ENCODE measurements at places on chromosomes 3 and 15.

GRCh38 chr3:16739541-16740105 is 134.4 kb upstream of the DAZL start:
- DNase-seq = no peak

DNA sequence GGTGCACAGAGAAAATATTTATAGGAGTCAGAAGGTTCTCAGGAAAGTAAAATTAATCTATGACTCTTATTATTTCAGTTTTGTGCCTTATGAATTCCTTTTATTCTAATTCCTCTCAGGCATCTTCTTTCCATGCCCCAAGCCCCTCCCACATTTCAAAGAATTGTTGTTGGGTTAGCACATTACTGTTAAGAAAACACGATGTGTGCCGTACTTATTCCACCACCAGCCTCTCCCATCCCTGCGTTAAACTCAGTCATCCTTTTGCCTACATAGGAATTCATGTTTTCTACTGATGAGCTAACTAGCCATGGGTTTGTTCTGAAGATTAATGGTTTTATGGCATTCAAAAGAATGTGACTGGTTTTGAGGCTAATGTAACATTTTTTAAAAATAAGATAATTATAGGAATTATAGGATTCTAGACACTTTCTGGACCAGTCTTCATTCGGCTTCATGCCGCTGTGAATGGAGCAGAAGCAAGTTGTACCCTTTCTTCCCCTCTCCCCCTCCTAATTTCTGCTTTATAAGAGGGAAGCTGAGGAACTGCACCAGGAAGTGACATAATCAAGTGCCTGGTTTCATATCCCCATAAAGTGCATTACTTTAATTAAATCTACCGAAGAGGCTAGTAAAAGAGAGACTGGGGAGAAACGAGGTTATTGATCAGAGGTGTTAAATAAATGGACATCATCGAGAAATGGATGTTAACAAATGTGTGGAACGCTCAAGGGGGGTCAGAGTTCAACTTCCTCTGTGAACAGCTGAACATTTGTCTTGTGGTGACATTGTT is 12.3 kb upstream of the MB21D2 start:
- DNase-seq = no peak

DNA sequence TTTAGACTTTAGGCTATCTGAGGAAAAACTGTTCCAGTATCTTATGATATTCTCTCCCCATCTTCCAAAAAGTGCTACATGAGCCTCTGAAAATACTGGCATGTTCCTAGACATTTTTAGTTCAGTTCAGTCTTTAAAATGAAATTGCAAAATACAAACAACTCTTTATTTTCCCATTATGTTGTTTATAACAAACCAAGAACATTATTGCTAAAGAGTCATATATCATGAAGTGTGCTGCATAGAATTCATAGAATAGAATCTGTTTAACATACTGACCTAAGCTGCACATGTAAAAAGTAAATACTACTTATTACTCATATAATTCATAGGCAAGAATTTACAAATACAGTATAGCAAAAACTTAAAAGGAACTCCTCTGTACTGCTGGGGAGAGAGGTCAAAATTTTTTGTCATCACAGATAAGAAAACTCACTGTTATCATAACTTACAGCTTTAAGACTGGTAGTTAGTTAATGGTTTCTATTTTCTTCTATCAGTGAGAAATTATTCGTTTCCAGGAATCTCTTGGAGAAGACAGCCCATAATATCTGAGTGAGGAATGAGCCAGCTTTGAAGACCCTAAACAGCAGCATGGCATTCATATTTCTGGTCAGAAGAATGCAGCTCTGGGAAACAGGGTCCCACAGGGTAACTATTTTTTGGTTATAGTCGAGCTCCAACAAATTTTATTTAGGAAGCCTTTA is 32.2 kb downstream of the FILIP1L start:
- DNase-seq = no peak

GRCh38 chr3:27368831-27369607 is at the start of gene NEK10:
NEK10 (minus strand) TSS chr3:27369383; CDS start chr3:27352882, 16,501 bp downstream.
- peak; percentile 82 for DNase-seq

DNA sequence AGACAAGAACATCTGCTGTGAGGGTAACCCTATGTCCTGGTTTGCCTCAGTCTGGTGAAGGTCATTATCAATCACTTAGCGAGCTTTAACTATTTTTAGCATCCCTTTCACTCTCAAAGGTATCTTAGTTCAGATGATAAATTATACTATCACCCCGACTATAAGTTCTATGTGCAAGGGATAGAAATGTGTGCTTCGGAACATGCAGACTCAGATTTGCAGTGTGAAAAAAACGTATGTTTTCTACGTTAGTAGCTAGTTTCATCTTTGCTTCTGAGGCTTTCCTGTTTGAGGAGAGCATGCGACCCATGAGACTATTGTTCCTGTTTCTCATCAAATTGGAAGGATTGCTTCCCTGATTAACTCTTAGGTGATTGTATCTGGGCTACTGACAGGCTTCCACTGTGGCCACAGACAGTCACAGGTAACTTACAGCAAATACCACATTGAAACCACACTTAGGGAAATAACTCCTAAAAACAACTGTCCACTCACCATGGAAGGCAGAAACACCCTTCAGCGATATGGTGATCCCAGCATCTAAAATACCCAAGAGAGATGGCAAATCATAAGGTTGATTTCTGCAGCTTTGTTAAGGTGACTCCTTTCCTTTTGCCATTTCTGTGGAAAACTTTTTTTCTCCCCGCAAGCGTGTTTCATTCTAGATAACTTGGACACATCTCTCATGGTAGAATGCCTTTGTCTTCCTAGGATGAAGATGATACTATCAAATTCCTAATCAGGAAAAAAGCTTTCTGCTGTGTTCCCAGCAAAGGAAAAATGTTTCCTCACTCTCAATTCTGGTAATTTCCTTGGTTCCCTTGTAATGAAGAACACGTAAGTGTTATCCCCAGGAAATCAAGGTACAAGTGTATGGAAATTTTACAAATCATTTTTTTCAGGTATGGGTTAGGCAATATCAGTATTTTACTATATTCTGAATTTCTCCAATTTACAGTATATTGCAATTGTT is 5.2 kb downstream of the GCSAM start:
- no peak for DNase-seq

GRCh38 chr15:45790325-45790943 is 155.6 kb downstream of the SQOR start:
- DNase-seq = no peak

GRCh38 chr3:106030627-106030963 is 161.8 kb upstream of the CBLB start:
- no peak for DNase-seq

GRCh38 chr15:68347392-68347791 is 69.8 kb downstream of the FEM1B start:
- DNase-seq = no peak

DNA sequence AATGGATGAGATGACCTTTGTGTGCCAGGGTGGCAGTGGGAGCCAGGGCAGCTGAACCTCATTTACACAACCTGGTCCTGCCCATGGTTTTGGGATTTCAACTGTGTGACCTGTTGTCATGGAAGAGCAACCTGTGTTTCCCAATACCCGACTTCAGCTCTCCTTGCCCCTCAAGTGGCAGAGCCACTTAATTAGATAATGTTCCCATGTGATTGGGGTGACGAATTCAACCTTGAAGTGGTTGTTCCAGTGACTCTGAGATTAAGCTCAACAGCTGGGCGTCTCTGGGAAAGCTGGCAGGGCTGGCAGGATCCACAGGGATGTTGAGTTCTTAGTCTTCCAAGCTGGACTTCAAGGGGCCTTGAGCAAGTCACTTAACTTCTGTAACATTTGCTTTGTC is 71.0 kb downstream of the THSD4 start:
- no peak for DNase-seq

- DNase-seq = no peak
These were observed 85.4 kb downstream of the XXYLT1 start for GRCh38 chr3:195185583-195185982.

GRCh38 chr3:194287977-194288706 is 63.0 kb downstream of the CPN2 start:
- DNase-seq = no peak

- no peak for DNase-seq
These were observed 38.6 kb downstream of the ZXDC start for GRCh38 chr3:126436826-126437717.

DNA sequence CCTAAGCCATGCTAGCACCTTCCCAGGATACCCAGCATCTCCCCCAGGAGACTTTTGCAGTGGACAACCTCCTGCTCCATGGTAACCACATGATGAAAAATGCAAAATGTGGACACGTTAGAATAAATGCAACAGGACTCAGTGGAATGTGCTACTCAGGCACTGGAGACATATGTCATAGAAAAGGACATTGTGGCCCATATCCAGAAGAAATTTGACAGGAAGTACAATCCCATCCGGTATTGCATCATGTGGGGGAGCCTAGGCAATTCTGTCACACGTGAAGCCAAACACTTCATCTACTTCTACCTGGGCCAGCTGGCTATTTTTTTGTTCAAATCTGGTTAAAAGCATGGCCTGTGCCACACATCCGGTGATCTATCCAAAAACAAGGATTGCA is 227.2 kb upstream of the GPR149 start:
- DNase-seq = no peak

DNA sequence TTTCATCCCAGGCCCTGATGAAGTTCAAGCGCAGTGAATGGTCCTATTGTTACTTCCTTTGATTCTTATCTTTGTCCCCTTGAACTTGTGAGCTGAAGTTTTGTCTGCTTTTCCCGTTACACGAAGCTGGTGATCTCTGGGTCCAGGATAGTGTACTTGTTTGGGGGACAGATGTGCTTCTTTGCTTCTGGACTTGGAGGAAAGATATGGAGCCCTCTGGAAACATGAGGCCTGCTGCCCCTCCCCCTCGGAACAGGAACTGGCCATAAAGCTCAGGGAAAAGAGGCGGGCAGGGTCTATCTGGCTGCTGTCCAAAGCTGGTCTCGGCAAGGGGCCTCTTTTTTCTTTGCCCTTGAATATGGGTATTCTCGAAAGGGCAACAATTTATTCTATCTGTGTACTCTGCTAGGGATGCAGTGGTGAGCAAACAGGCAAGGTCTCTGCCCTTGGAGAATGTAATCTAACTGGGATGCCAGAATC is 47.6 kb downstream of the IDH2 start:
- no peak for DNase-seq

DNA sequence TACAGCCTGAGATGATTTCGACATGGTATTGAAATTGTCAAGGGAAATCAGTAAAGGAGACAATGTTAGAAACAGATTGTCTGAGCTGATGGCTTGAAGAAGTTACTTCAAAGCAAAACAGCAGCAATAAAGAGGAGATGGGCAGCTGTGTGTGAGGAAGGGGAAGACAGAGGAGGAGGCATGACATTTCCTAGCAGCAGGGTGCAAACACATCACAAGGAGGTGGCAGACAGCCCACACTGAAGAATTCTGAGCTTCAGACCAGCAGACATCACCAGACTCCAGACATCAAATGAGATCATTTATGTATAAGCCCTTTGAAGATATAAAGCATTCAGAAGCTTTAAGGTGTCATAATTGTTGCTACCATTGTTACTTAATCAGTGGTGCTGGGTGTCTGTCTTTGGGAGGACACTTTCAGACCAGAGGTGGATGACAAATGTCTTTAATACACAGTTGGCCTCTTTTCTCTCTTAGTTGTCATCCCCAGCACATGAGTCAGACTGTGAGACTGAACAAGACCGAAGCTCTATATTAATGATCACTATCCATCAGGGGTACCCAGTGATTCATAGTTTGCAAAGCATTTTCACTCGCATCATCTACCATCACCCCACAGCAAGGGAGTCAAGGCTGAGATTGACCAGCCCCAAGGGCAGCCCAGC is 203.9 kb downstream of the MINAR1 start:
- no peak for DNase-seq

DNA sequence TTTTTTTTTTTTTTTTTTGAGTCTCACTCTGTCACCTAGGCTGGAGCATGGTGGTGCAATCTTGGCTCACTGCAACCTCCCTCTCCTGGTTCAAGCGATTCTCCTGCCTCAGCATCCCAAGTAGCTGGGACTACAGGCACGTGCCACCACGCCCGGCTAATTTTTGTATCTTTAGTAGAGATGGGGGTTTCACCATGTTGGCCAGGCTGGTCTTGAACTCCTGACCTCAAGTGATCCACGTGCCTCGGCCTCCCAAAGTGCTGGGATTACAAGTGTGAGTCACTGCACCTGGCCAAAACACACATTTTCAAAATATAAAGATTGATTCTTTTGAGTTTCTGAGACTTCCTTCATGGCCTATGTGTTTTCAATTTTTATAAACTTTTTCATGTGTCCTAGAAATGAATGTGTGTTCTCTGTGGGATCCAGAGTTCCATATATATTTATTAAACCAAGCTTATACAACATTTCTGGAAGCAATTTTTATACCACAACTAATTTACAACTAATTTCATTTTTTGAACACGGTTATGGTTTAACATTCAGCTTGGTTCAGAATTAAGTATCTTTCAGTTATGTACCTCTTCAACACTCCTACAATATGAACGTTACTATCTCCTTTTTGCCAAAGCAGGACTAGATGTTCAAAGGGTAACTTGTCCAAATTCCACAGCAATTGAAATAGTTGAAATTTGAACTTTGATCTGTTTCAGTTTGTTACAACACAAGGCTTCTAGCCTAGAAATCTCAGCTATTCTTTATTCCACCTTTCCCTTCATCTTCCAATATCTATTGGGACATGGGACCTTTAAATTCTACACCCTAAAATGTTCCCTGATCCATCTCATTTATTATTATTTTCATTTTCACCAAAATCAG is 1.5 kb downstream of the ACAD11 start:
- no peak for DNase-seq

- DNase-seq = no peak
These were observed 201.4 kb downstream of the IL5RA start for GRCh38 chr3:2908693-2909351.

- no peak for DNase-seq
These were observed 88.8 kb downstream of the LARS2 start for GRCh38 chr3:45477041-45477725.

DNA sequence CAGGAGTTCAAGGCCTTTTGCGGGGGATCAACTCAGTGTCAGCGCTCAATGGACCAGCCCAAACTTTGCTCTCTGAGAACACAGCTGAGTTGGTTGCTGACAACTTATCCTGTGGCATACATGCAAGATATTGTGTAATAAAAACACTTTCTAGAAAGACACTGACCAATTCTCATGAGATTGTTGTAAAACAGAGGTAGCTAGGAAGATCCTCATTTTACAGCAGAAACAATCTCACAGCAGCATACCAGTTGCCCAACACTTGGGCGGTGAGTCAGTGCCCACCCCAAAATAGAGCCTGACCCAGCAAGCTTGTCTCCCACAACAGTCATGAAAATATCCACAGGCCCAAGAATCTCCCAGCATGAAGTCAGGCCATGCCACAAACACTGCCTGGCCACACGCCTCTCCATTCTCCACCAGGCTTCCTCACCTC is 18.2 kb downstream of the KLHL6 start:
- DNase-seq = no peak

- DNase-seq = no peak
These were observed 507.1 kb downstream of the IGSF11 start for GRCh38 chr3:118527514-118528044.

DNA sequence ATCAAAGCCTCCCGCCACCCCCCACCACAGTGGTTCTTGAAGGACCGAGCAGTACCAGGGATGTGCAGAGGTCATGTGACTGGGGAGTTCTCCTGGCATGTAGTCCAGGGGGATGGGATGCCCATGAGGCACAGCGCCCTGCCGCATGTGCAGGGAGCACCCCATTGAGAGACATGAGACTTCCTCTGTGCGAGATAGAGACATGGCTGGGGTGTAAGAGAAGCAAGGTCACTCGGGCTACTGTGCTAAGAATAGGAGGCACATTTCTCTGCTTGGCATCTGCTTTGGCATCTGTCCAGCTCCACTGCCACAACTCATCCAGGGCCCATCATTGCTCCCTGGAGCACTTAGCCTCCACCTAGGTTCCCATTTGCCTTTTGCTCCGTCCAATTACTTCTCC is 2.4 kb upstream of the CYP1A1 start:
- no peak for DNase-seq

- DNase-seq = no peak
These were observed 9.6 kb downstream of the VGLL4 start for GRCh38 chr3:11634081-11634635.

All from stimulated activated CD8-positive, alpha-beta memory T cell treated with anti-CD3 and anti-CD28 coated beads, Interleukin-12 subunit alpha, Interleukin-12 subunit beta, amount 100 ng/mL, for 1 hour (primary cell).